ENCODE measurements at places on chromosomes 2 and 18.

- no peak for DNase-seq
These were observed 182.5 kb downstream of the PRKCE start for GRCh38 chr2:45833968-45834344.

- DNase-seq = no peak
These were observed 94.1 kb upstream of the OTOS start for GRCh38 chr2:240234503-240234951.

GRCh38 chr2:161780881-161781280 lies 156.7 kb downstream of the SLC4A10 start:
- no peak for DNase-seq

DNA sequence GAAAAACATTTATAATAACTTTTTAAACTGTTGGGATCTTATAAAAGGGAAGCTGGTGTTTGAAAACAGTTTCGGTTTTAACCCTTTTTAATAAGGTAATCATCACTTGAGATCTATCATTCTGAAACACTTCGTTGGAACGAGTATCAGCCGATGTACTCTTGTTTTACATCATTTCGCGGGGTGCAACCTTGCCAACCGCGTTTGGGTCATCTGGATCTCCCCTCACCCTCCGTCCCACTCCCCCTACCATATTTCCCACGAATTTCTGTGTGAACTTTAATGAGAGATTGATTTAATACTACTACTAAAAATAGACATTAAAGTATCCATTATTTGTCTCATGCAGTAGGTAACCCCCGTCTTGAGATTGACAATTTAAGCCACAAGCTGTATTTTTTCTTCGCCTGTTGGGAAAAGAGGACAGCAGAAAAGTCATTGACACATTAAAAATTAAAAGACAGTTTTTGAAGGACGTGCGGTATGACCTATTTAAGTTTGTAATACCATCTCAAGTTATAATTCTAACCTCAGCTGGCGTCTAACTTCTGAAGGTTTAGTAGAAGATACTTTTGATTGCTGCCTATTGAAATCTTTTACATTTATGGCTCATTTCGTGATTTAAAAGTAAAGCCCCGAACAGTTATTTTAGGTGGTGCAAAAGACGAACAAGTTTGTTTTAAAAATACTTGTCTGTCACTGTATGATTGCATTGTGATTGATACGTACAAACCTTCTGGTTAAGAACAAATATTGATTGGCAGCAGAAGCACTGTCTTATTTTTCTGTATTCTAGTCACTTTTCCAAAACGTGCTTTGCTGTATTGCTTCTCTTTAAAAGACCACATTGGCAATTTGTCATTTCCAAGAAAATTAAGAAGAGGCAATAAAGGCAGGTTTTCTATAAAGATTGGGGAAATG lies 1.5 kb downstream of the CREB1 start:
- no peak for DNase-seq

GRCh38 chr2:113791697-113792590 lies 35.5 kb upstream of the SLC35F5 start:
- no peak for DNase-seq

DNA sequence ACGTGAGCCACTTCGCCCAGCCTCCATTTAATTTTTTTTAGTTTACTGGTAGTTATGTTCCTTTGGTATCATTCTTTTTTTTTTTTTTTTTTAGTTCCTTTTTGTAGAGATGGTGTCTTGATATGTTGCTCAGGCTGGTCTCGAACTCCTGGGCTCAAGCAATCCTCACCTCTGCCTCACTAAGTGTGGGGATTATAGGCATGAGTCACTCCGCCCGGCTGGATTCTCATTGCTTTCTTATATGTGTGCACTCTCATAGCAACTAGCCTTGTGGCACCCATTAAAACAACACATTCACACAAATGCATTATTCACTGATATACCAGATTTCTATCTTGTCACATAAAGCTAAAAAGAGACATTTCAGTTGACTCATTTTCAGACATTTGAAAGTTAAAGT lies 4.2 kb downstream of the TTC27 start:
- DNase-seq = no peak

- no peak for DNase-seq
These were observed 25.2 kb downstream of the CAB39 start for GRCh38 chr2:230737791-230738226.

- DNase-seq = no peak
These were observed 19.4 kb downstream of the ACKR3 start for GRCh38 chr2:236588932-236589592.

GRCh38 chr2:60275958-60276357 lies 277.5 kb downstream of the BCL11A start:
- no peak for DNase-seq

DNA sequence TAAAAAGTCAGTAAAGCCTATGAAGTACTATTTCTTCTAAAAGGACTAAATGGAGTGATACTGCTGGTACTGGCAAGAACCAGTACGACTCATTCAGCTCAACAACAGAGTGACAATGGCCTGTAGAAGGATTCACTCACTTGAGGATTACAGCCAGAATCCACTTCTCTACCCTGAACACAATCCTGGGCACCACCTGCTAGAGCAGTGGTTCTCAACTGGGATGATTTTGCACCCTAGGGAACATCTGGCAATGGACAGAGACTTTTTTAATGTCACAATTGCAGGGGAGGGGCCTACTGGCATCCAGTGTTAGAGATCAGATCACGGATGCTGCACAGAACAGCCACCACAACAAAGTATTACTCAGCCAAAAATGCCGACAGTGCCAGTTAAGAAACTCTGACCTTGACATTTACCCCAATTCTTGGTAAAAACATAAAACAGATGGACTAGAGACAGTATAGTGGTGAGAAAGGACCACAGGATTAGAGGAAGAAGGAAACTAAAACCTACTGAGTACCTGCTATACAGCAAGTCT lies 5.0 kb downstream of the SPIRE1 start:
- DNase-seq = no peak

DNA sequence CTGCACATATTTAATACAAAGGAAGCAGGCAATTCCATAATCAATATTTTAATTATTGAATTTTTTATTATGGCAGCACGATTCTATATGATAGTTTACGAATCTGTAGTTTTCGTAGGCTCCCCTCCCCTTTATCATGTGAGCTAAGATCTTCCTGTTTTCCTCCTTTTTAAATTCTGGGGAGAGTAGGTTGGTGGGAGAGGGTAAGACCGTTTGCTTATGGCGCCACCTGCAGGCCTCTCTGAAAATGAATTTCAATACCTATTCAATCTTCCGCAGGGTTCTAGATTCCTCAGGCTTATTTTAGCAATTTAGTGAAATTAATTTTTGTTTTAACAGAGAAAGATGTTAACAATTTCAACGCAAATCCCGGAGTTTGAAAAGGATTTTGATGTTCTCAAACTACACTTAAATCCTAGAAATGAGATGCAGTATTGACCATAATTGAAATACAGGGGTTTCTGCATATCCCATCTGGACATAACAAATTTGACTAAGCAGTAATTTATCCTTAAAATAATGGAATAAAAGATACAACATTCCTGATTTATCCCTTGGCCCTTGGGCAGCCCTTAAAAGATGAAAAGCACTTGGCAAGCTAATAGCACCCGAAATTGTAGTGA lies 12.8 kb upstream of the GBX2 start:
- no peak for DNase-seq

DNA sequence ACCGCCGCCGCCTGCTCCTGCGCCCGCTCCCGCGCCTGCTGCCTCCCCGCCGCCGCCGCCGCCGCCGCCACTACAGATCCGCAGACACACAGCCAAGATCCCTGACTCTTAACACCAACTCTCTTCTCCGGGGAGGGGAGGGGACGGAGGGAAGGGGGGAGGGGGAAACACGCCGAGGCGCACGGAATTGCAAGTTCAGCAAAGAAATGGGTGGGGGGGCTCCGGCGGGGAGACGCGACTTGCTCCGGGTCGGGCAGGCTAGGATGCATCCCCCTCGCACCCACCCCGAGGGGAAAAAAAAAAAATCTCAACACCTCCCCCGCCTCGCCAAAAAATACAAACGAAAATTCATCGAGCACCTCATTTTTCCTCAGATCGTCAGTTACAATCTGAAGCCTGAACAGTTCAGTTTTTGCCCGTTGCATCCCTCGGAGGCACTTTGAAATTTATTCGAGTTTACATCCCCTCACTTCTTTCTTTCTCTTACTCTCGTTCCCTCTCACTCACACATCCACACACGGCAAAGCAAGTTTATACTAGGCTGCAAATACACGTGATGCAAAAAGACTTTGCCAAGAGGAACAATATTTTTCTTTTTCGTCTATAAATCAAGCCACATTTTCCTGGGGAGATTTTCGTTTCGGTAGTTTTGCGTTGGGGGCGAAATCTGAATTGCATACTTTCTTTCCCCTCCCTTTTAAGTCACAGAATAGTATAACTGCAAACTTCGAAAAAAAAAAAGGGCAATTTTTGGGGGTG lies at the start of gene TCF4:
TCF4 (minus strand) TSS at position 82 of the 759 bp plus-strand sequence. CDS start 1,076 bp downstream, outside the sequence.
- DNase-seq = no peak

- DNase-seq = no peak
These were observed 99.4 kb downstream of the TMEM17 start for GRCh38 chr2:62406573-62407043.

- no peak for DNase-seq
These were observed 26.1 kb downstream of the GAD1 start for GRCh38 chr2:170842785-170843184.

GRCh38 chr2:197419438-197419837 lies 15.4 kb downstream of the SF3B1 start:
- DNase-seq = no peak

- DNase-seq = no peak
These were observed 110.2 kb upstream of the TRIB2 start for GRCh38 chr2:12606472-12607000.

GRCh38 chr18:26777351-26778053 lies 88.0 kb downstream of the AQP4 start:
- no peak for DNase-seq

GRCh38 chr18:6865251-6865650 lies 135.7 kb downstream of the ARHGAP28 start:
- DNase-seq = no peak

DNA sequence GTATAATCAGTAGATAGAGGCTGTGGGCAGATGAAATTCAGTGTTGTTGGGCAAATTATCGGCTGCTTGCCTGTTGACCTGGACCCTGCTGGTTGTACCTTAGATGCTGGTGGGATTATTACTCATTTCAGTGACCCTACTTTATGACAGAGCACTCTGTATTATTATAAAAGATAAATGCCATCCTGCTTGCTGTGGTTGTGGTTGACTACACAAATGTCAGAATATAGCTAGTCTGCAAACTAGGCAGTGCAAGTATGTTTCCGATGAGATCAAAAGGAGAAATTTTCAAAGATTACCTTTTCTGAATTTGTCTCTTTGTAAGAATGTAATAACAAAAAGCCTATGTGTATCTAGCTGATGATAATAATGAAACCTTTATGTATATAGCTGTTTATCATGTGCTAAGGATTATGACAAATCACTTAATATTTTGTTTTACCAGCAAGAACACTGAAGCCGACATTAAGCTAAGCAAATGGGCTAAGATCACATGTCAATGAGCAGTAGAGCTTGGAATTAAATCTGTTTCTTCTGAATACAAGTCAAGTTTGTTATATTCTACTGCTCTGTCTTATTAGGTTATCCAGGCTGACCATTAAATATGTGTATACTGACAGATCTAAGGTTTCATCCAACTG lies 219.2 kb downstream of the CAMKMT start:
- no peak for DNase-seq

DNA sequence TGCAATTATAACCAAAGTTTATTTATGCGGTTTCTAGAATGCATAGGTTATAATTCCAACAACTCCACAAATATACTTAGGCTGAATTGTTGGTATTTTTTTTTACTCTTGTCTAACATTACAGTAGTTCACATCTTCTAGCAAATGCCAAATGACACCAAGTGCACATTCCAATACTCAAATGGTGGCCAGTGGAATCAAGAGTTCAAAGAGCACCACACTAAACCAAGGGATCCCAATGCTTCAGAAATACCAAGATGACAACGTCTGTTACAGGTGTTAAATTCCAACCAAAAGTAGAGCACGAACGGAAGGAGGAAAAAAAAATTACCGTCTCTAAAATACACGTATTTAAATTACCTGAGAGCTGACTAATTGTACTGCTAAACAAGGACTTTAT lies 136.2 kb downstream of the TMEM247 start:
- no peak for DNase-seq

DNA sequence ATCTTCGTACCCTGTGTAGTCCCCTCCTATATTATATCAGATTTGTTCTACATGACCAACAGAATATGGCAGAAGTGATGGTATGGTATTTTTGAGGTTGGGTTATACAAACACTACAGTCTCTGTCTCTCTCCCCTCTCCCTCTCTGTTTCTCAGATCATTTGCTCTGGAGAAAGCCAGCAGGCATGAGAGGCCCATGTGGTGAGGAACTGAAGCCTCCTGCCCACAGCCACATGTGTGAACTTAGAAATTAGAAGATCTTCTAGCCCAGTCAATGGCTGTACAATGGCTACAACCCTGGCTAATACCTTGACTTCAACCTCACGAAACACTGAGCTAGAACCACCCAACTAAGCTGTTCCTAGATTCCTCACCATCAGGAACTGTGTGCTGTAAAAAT lies 250.6 kb downstream of the SMAD2 start:
- no peak for DNase-seq

DNA sequence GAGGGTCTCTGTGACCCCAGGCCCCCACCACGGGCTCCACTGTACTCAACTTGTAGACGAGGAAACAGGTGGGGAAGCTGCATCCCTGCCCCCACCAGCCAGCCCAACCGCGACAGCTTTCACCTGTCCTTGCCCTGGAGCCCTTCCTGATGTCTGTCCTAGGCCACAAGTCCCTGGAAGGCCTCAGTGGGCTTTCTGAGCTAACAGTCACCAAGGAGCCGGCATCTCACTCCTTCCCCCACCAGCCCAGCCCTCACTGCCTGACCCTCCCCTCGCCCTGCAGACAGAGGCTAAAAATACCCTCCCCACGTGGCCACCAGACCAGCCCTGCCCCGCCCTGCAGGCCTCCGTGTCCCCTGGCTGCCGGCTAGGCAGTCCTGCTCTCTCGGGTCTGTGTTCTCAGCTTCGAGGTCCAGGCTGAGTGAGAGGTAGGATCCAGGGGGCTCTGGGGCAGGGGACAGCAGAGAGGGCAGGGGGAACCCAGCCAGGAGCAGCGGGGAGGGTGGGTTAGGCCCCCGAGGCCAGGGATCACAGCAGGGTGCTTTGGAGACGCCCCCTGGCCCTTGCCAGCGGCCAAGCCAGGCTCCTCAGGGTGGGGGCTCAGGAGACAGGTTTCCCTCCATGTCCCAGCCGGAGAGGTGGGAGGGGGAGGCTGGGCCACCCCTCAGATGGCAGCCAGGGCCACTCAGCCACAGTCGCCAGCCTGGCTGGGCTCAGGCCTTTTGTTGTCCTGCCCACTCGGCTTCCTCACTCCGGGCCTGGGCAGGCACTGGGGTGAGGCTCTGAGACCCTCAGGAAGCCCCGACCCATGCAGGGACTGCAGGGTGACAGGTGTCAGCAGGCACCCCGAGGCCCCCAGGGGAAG lies at the start of gene KLHL30:
KLHL30 (plus strand) TSS at position 338 of the 865 bp plus-strand sequence. CDS start 2,087 bp downstream, outside the sequence.
- DNase-seq = no peak

GRCh38 chr18:67281746-67282145 lies 234.8 kb downstream of the DSEL start:
- no peak for DNase-seq

DNA sequence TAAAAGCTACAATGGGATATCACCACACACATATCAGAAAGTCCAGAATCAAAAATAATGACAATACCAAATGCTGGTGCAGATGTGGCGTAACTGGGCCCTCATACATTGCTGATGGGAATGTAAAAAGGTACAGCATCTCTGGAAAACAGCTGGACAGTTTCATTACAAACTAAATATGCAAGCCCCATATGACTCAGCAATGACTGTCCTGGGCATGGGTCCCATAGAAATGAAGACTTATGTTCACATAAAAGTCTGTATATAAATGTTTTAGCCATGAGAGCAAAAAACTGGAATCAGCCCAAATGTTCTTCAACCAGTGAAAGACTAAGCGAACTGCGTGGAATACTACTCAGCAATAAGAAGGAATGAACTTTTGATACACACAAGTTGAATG lies 56.7 kb downstream of the ALPK2 start:
- no peak for DNase-seq
